ENCODE measurements at places on chromosomes 7 and 10.

- no peak for DNase-seq
Observed at GRCh38 chr7:47458057-47458456, 123.9 kb downstream of the TNS3 start.

- DNase-seq: no peak
Observed at GRCh38 chr10:29181936-29182335, 106.9 kb upstream of the LYZL1 start.

DNA sequence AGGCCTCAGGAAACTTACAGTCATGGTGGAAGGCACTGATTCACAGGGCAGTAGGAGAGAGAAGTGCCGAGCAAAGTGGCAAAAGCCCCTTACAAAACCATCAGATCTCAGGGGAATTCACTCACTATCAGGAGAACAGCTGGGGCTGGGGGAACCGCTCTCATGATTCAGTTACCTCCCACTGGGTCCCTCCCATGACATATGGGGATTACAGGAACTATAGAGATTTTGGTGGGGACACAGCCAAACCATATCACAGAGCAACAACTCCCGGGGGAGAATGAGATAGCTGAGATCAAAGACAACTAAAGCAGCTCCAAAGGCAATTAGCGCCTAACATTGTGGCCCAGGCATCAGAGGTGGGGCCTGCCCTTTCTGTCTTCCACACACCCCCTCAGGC, 85.4 kb upstream of the VOPP1 start:
- no peak for DNase-seq

DNA sequence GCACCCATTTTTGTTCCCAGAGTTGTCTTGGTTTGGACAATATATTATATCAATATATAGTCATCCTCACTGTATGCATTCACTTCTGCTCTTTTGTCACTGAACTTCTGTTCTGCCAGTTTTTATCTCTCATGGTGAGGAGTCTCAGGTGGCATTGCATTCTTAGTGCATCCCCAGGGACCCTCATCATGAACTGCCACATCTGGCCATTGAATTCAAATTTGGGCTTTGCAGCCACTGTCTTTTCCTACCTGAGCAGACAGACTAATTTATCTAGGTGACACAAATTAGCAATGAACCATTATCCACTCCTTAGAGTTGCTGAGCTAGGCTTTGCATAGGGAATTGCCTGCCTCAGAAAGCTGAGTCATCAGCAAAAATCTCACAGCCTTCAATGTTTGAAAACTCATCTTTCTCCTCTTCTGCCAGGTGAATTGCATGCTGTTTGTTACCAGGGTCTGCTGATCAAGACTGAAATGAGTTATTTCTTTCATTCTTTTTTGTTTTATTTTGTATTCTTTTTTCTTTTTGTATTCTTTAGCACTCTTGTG, 316.8 kb upstream of the MTPN start:
- DNase-seq: no peak

GRCh38 chr7:18861514-18862118, 255.8 kb downstream of the TWIST1 start:
- no peak for DNase-seq

GRCh38 chr7:20226860-20227259, 9.7 kb upstream of the MACC1 start:
- DNase-seq: no peak
